ENCODE measurements at places on chromosomes 6 and 20.

- no peak for DNase-seq
These were observed at the start of gene PTGIS for GRCh38 chr20:49567421-49568277. PTGIS (minus strand) TSS chr20:49568137; CDS start chr20:49568116, 21 bp downstream.

DNA sequence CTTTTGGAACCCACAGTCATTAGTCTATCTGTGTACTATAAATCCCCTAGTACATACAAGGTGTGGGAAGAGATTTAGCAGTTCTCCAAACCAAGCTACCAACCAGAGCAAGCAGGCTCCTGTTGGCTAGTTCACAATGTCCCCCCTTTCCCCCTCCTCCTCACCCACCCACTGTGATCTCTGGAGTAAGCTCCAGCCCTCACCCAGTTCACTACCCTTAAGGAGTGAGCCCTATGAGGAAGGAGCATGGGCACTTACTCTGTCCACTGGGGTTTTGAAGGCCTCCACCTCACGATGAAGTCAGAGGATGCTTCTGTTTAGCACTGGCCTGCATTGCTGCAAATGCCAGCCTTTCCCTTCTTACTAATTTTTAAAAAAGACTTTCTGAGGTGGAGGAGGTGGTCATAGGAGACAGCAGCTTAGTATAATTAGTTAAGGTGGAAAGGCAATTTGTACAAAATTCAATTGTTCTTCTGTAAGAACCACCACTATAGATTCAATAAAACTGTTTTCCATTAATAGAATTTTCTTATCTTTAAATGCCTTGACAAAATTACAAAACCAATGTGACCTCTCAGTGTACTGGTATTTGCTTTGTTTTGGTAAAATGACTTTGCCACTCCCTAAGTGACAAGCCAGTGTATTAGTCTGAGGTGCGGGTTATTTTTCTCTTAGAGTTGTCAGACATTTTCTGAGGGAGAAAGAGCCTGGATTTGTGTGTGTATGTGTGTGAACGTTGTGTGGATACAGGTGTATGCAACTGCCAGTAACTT lies 86.2 kb downstream of the TULP4 start:
- DNase-seq = no peak

- DNase-seq = no peak
These were observed 35.4 kb upstream of the ANGPT4 start for GRCh38 chr20:951384-952169.

- no peak for DNase-seq
These were observed 155.1 kb upstream of the MLIP start for GRCh38 chr6:53956068-53956711.

DNA sequence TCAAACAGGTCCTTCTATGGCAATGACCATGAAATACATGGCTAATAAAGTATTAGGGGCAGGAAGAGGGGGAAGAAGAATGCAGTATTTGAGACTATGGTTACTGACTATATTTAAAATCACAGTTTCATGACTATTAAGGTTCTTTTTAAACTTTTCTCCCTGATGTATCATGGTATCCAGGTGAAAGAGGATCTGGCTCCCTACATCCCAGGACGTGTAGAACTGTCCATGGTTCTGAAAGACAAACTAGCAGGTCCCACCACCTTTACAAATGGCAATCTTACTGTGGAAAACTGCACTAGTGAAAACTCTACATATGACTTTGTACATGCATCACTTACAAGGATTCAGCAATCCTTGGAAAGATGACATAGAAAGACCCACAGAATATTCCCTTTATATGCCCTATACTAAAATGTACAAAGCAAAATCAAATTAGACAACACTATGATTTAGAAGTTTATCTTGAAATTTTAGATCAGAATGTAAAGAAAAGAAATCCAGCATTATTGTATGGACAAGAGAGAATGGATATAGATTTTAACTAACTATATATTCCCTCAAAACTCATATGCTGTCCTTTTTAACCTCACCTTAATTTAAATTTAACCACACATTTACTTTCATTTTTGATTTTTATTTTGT lies 33.5 kb downstream of the RPP21 start:
- DNase-seq = no peak

DNA sequence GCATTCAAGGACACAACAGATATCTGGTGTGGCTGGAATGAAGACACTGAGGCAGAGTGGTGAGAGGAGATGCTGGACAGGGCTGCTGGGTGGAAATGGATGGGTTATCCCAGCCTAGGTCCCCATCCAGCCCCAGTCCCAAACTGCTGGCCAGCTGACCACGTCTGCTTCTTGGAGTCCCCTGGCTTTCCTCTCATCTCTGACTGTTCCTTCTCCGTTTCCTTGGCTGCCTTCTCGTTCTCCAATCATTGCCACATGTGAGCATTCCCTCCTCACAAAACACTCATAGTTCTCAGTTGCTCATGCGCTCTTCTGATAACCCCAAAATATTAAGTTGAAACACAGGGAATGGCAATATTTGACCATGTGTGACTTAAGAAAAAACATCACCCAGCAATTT lies 31.5 kb downstream of the MAFB start:
- no peak for DNase-seq

DNA sequence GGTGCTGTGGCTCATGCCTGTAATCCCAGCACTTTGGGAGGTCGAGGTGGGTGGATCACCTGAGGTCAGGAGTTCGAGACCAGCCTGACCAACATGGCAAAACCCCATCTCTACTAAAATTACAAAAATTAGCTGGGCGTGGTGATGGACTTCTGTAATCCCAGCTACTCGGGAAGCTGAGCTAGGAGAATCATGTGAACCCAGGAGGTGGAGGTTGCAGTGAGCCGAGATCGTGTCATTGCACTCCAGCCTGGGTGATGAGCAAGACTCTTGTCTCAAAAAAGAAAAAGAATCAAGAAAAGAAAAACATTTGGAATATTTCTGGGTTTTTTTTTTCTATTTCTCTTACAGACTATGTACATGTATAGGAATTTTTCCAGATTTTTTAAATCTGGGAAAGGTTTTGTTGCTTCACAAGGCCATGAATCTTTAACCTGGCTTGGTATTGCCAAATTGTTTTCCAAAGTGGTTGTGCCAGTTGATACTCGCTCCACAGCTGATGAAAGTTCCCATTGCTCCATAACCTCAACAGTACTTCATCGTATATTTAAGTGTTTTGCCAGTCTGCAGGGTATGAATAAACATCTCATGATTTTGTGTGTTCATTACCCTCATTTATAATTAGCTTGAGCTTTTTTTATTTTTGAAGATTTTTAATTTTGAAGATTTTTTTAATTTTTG lies 33.5 kb downstream of the RNF217 start:
- DNase-seq = no peak

GRCh38 chr20:5171790-5172164 lies 45.0 kb downstream of the CDS2 start:
- DNase-seq = no peak

DNA sequence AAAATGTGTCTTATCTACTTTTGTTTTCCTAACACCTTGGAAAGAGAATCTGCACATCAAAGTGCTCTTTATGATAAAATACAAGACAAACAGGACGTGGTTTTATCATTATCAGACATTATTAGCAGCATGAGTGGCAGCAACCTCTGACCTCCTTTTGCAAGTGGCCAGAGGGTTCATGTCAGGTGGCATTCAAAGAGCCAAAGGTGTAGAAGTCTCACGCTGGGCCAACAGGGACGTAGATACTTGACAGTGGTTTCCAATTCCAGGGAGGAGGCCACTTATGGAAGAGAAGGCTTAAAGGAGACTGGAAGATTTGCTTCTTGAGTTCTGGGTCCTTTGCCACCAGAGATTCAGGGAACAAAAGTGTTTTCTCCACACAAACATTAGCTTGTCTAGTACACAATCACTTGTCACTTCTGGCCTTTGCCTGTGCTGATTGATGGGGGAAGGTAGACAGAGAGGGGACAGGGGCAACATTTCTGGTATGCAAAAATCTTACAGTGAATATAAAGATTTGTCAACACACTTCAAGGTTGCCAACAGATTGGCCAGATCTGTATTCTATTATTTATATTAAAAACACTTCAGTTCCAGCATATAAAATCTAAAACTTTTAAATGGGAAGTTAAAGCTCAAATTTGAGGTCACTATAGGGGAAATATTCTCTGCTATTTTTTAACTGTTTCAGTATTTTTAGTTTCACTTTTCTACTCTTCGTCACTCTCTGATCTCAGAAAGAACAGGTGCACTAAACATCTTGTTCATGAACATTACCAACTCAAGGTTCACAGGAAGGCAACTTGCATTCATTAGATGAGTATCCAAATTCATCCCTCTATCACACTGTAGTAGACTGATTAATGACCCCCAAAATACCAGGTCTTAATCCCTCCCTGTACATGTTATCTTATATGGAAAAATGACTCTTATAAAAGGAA lies 52.1 kb upstream of the FBXO30 start:
- DNase-seq = no peak

DNA sequence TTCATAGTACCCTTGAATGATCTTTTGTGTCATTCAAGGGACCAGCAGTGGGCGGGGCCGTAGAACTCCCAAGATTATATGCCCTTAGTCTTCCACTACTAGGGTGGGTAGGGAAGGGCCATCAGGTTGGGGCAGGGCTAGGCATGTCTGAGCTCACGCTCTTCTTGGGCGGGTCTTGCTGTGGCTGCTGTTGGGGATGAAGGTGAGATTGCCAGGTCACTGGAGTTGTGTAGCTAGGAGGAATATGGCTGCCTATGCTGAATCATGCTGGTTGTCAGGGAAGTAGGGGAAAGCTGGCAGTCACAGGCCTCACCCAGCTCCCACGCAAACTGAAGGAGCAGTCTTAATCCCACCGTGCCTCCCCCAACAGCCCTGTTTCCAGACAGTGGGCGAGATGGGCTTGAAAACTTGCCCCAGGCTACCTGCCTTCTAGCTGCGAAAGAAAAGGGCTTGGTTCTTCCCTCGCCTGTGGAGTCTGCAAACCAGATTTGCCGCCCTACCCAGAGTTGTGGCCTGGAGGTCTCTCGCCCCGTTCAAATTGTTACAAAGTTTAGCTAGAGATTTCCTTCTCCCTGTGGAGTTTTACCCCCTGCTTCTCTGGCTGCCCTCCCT lies 76.4 kb upstream of the ADGRF4 start:
- no peak for DNase-seq

All from stimulated activated CD8-positive, alpha-beta memory T cell treated with anti-CD3 and anti-CD28 coated beads, Interleukin-15, amount 100 ng/mL, for 4 hours (primary cell).